ENCODE measurements at places on chromosomes 5 and 9.

- no peak for DNase-seq
These were observed 1383.0 kb upstream of the C9orf72 start for GRCh38 chr9:28956116-28956880.

DNA sequence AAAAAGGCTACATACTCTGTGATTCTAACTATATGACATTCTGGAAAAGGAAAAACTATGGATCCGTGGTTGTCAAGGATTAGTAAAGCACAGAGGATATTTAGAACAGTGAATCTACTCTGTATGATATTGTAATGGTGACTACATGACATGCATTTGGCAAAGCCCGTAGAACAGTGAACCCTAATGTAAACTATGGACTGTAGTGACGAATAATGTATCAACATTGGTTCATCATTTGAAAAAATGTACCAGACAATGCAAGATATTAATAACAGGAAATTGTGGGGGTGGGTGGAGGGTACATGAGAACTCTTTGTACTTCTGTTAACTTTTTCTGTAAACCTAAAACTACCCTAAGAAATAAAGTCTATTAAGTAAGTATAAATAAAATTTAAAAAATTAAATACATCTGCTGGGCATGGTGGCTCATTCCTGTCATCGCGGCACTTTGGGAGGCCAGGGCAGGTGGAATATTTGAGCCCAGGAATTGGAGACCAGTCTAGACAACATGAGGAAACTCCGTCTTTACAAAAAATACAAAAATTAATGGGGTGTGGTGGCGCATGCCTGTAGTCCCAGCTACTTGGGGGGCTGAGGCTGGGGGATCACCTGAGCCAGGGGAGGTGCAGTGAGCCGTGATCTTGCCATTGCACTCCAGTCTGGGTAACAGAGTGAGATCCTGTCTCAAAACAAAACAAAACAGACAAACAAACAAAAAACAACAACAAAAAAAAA lies 101.7 kb upstream of the TBC1D2 start:
- DNase-seq, result no peak

- no peak for DNase-seq
These were observed 3.5 kb downstream of the GBA2 start for GRCh38 chr9:35745569-35745968.

- no peak for DNase-seq
These were observed 266.8 kb upstream of the ACTBL2 start for GRCh38 chr5:57749396-57749795.

DNA sequence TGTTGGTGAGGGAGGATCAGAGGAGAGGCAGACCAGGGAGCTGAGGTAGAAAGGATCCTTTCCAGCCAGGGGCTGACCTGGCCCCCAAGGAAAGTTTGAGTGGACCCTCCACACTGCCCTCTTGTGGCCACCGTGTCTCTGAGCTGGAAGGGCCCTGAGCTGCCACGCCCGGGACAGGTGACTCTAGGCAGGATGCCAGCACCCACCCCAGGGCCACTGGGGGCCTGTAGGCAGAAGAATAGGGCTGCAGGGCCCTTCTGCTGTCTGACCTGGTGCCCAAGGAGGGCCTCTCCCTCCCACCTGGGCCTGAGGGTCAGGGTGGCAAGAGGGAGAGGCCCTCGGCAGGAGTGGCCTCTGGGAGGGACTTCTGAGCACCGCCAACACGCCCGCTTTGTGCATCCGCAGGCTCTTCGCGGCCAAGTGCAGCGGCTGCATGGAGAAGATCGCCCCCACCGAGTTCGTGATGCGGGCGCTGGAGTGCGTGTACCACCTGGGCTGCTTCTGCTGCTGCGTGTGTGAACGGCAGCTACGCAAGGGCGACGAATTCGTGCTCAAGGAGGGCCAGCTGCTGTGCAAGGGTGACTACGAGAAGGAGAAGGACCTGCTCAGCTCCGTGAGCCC lies 76.8 kb downstream of the LMX1B start:
- DNase-seq, result peak; percentile 8

GRCh38 chr9:90268613-90269012 lies 374.0 kb downstream of the DIRAS2 start:
- no peak for DNase-seq

GRCh38 chr9:80881940-80882339 lies 807.4 kb downstream of the TLE1 start:
- DNase-seq, result no peak

DNA sequence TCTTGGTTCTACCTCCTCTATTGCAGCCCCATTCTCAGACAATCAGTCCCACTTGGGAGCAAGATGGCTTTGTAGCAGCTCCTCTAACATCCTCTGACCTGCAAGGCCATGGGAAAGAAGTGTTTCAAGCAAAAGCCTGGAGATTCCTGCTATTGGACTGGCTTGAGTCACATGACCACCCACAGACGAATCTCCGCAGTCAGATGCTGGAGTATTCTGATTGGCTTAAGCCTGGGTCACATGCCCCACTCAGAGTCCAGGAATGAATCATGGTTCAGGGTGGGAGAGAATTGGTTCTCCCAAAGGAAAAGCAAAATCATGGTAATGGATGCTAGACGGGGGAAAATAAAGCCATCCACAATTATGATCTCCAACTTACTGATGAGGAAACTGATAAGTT lies 22.6 kb upstream of the LMX1B start:
- DNase-seq, result no peak

- DNase-seq, result no peak
These were observed 150.2 kb downstream of the TRIM32 start for GRCh38 chr9:116837018-116837989.

GRCh38 chr9:35822926-35823325 lies 5.6 kb downstream of the FAM221B start:
- DNase-seq, result no peak

- no peak for DNase-seq
These were observed 157.8 kb downstream of the FGF18 start for GRCh38 chr5:171577042-171577758.

DNA sequence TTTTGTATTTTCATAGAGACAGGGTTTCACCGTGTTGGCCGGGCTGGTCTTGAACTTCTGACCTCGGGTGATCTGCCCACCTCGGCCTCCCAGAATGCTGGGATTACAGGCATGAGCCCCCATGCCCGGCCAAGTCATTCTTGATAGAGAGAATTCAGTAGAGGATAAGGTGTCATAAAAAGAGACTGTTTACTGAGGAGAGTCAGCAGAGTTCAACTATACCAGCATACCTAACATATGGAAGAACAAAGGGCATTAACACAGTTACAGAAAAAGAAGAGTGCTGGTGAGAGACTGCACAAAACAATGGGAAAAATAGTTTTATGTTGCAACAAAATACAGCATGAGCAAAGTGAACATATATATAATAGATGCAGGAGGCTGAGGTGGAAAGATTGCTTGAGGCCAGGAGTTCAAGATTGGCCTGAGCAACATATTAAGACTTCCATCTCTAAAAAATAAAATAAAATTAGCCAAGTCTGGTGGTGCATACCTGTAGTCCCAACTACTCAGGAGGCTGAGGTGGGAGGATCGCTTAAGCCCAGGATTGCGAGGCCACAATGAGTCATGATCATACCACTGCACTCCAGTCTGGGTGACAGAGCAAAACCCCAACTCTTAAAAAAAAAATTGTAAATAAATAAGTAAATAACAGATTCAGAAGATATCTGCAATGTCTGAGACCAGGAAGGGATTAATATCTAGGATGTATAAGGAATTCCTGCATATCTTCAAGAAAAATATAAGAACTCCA lies 19.5 kb downstream of the B4GALT1 start:
- DNase-seq, result no peak
